ENCODE measurements at places on chromosomes 7 and 10.

DNA sequence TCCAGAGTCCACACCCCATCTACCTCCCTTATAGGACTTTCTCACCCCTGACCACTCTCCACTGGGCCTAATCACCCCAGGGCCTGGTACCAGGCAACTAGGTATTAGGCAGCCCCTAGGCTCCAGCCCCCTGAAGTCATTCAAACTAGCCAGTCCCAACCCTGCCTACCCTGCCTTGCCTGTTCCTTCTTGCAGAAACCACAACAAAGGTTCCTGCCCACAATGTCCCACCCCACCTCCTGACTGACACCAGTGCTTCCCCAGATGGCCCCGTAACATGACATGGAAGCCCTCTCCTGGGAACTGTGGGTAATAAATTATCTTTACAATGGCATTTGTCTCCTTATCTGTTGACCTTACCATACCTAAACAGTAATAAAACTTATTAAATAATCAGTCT is 100.6 kb upstream of the PDE1C start:
- no peak for DNase-seq

GRCh38 chr10:43403911-43404703 is 4.9 kb downstream of the HNRNPF start:
- no peak for DNase-seq

- DNase-seq: no peak
Observed at GRCh38 chr7:102214477-102215072, 72.1 kb upstream of the SH2B2 start.

DNA sequence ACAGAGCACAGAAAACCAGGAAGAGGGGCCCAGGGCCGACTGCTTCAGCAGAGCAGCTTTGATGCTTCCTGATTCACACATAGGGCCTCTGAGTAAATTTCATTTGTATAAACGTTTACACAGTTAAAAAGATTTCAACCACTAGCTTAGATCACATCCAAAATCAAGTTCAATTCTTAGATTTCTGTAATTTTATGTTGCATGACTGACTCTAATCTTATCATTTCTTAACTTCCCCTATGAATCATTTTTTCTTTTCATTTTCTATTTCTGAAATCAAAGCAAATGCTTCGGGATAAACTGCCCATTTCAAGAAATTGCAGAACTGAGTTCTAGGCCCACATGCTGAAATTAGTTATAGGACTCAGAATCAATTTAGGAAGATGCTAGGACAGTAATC is 224.7 kb downstream of the INHBA start:
- DNase-seq: no peak

GRCh38 chr7:98418271-98418635 is 17.4 kb upstream of the BAIAP2L1 start:
- DNase-seq: no peak

DNA sequence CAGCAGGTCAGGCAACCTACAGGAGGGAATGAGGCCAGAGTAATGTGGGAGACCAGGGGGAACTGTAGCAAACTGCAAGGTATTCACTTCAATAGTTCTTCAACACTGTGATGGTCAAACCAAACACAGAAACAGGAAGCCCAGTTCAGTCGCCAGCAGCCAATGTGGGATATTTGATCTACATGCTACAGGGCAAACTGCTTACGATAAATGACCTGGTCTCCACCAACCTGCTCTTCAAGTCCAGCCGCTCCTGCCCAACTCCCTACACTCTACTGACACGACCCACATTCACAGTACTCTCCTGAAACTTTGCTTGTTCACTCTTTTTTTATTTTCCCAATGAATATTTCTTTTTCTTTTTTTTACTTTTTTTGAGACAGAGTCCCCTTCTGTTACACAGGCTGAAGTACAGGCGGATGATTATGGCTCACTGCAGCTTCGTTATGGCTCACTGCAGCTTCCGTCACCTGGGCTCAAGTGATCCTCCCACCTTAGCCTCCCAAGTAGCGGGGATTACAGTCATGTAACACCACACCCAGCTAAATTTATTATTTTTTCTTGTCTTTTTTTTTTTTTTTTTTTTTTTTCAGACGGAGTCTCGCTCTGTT is 42.1 kb downstream of the MDH2 start:
- no peak for DNase-seq

DNA sequence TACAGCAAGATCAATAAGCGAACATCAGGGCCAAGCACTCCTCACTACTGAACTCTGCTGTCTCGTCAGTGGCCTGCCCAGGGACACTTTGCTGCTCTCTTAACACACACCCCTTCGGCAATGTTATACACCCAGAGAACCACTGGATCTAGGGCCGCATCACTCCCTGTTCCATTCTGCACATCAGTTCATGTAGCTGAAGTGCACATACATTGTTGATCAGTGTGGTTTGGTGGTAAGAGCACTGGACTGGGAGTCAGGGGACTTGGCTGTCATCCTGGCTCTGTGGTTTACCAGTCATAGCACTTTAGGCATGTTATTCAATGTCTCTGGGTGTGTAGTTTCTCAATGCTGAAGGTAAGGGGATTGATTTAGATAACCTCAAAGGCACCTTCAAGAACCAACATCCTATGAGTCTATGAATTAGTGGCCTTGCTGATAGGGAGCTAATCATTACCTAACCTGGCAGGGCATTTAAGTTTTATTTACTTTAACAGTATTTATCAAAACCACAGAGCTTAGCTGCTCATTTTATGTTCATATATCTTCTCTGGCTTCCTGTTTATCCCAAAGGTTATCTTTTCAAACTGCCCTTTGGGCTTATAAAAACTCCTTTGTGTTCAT is 24.8 kb downstream of the DUSP5 start:
- DNase-seq: no peak

DNA sequence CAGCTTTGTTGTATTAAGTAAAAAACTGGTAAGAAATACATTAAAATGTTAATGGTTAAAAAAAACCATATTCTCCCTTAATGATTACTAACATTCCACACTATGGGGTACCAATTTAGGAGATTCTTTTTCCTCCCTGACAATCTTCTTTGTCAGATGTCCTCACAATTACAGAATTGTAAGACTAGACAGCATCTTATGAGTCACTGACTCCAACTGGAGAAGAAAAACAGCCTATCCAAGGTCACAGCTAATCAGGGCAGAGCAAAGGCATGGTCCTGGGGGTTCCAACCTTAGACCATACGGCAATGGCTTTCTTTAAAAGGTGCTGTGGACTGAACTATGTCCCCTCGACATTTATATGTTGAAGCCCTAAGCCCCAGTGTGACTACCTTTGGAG is 127.6 kb downstream of the DLG5 start:
- no peak for DNase-seq

DNA sequence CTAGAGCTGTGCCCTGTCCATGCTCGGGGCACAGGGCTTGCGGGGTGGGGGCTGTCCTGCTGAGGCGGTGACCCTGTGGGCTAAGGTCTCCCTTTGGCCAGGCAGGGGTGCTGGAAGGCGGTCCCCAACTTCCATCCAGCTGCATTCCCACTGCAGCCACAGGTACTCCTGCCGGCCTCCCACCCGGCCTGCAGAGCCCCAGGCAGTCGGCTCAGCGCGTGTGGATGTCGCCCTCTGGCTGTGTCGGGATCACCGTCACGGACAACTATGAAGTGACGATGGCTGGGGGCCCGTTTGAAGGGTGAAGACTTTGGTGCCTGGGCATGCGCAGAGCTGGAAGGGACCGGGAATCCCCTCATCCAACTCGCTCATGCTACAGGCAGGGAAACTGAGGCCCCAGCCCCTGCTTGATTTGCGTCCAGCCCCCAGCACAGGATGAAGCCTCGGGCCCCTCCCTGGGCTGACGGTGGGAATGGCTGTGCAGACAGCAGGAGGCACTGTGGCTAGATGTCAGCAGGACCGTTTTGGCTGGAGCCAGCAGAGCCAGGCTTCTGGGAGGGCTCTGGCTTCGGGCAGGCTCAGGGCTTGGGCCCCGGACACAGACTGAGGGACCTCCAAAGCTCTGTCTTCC is 2.3 kb upstream of the TMEM184A start:
- no peak for DNase-seq

DNA sequence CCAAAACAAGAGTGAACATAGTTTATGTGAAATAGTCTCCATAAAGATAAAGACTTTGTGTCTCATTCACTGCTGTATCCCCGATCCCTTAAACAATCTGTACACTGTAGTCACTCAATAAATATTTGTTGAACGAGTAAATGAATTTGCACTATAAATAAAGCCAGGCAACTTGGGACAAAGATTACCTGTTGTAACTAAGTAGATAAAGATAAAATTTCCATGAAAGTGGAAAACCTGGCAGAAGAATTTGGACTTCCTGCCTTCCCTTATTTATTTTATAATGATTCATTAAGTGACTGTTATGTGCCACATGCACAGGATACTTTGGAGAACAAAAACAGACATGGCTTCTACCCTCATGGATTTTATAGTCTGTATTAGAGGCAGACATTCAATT is 277.7 kb upstream of the KAT6B start:
- DNase-seq: no peak

GRCh38 chr10:130928306-130928705 is 383.2 kb downstream of the TCERG1L start:
- no peak for DNase-seq

GRCh38 chr10:10811562-10811961 is 206.1 kb upstream of the CELF2 start:
- no peak for DNase-seq

GRCh38 chr7:20595971-20596370 is 19.5 kb upstream of the ABCB5 start:
- no peak for DNase-seq

DNA sequence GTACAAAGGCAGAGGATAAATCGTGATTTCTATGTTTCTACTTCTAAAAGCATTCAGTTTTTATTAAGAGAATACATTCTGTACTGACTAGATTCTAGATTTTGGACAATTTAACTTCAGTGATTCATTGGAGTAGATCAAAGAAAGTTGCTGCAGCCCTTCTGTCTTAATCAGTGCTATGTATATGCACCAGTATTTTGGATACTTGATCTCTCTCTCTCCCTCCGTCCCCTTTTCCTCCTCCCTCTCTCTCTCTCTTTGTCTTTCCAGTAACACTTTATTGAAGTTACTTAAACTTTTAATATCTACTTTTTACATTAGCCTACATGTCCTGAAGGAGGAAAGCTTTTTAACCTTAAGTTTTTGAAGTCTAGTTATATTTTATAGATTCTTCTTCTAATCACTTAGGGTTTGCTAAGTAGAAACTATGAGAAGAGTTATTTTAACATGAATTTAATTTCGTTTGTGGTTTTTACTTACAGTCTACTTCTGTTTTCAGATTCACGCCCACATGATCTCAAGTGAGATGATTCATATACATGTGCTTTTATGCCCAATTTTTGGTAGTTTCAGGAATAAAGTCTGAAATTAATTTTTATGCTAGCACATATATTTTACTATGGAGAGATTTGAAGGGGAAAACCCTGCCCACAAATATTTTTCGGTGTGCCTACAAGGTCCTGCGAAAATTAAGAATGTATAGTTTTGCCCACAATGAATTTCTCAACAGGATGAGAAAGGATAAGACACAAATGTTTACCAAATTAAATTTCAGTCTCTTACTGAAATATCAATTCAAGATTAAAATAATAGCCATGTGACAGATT is 9.1 kb downstream of the MDFIC start:
- peak; percentile 73 for DNase-seq

DNA sequence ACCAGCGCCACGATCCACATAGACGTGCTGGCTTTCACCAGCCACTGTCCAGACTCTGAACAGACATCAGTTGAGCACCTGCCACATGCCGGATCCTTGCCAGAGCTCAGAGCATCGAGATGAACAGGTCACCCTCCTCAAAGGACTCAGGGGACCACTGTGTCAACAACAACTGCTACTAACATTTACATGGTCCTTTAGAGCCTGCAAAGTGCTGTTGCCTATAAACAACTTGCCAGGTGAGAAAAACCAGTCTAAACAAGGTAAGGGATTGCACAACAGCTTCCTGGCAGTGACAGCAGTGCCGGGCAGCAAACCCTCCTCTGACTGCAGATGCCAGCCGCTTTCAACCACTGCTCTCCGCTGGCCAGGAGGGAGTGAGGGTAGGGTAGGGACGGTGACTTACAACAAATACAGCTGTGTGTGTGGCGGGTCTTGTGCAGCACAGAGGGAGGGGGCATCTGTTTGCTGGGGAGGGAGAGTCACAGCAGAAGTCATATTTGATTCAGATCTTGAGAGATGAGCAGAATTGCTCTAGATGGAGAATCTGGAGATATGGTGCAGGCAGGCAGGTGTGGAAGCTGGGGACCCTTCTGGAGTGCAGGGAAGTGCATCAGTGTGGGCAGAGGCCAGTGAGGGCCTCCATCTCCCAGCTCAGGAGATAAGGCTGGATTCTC is 32.8 kb upstream of the RHEB start:
- DNase-seq: no peak

- no peak for DNase-seq
Observed at GRCh38 chr10:15695852-15696251, 23.9 kb downstream of the ITGA8 start.

DNA sequence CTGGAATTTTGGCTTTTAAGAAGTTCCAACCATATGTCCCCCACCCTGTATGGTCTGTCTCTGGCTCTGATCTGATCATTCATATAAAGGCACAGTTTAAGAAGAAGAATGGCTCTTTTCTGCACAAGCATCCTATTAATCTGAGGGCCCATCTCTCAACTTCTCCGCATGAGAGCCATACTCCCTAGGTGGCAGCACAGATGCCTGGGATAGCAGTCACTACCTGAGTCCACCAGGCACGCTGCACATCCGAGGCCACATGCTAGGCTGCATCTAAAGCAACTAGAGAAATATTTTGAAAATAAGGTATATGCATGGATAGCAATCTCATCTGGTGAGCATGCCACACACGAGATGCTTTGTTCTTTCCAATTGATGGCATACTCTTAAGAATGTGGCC is 565.5 kb downstream of the PARD3 start:
- DNase-seq: no peak

GRCh38 chr10:71274901-71275796 is 43.9 kb upstream of the SLC29A3 start:
- DNase-seq: no peak

- no peak for DNase-seq
Observed at GRCh38 chr7:123796568-123796967, 47.8 kb upstream of the WASL start.

GRCh38 chr7:137626469-137627067 is 220.2 kb downstream of the DGKI start:
- DNase-seq: no peak

GRCh38 chr7:91559947-91560346 is 295.7 kb downstream of the FZD1 start:
- no peak for DNase-seq

DNA sequence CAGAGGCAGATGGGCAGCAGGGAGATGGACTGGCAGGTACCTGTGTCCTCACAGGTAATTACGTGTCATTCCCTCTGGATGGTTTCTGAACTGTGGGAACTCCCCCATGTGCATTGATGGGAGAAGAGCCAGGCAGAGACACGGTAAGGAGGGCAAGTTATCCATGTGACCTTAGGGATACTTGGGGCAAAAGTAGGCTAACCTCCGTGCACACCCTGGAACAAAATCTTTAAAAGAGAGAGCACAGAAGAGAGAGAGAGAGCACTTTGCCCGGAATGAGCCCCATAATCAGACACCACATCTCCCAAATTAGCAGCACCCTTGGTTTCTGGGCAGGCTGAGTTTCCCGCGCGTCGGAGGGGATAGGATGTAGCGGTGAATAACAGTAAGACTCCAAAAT is 423.2 kb downstream of the PAXIP1 start:
- no peak for DNase-seq

All from SK-N-MC (cell line).